Foreskin melanocyte (primary cell): ENCODE measurements at places on chromosomes 3 and 15.

DNA sequence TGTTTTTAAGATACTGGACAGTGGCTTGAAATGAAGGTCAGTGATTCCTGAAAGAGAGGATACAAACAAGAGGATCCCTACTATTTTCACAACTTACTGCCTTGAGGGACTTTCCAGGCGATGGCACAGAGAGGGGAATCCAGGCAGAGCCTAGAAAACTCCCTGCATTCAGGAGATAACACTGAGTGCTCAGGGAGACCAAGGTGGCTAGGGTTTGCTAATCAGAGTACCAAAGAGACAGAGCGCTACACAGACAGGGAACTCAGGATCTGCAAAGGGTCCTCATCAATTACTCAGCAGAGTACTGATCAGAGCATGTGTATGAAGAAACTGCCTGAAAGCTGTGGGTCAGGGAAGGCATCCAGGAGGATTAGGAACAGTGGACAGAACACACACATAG, 11.7 kb upstream of the MRPS22 start:
- no peak for DNase-seq

DNA sequence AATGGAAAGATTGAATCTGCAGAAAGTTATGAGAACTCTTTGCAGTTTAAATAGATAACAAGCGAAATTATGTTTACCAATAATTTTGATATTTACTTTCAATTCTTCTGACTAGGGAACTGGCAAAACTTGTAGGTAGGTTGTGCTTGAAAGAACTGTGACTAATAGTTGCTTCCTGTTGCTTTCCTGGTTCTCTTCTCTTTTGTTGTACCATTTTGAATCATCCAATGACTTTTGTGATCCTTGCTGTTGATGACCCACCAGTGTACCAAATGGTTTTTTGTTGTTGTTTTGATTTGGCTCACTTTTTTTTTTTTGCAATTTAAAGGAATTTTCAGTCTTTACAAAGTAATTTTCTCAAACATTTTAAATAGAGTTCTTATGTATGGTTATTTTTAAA, 64.9 kb upstream of the DCBLD2 start:
- DNase-seq, result no peak

DNA sequence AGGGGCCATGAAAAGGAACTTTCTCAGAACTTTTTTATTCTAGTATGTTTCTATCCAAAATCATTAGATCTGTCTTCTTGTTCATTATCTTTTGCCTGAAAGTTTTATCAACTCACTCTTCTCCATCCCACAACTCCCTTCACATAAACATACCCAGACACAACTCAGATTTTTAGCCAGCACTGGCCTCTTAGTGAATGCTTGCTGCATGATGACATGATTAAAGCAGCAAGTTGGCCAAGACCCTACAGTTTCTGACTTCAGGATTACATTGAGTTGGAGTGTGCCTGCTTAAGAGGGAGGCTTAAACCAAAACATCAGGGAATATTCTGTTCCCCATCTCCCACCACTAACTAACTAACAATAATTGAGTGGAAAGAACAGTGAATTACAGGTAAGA, 38.1 kb downstream of the PLSCR2 start:
- DNase-seq, result no peak

GRCh38 chr3:172965256-172965655, 175.8 kb downstream of the SPATA16 start:
- no peak for DNase-seq

DNA sequence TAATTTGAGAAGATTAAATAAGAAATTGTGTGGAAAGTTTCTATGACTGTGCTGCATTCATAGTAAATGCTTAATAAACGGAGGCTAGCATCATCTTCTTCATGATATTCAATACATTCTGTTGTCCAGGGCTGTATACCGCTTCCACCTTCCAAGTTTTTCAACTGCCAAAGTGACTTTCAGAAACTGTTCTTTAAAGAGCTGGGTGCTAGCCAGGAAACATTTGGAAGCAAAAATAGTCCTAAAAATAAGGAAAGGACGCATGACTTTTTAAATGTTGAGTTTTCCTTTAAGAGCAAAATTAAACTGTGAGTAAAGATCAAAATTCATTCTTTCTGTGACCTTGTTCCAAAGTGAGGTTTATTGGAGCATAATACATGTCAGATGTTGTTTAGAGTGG, 9.4 kb upstream of the ERC2 start:
- no peak for DNase-seq

- no peak for DNase-seq
These were observed 162.1 kb downstream of the TBC1D2B start for GRCh38 chr15:77915261-77915960.

GRCh38 chr3:10194328-10195071, 29.8 kb downstream of the IRAK2 start:
- DNase-seq, result no peak

GRCh38 chr3:144270100-144270499, 298.5 kb downstream of the DIPK2A start:
- DNase-seq, result no peak

GRCh38 chr3:197466586-197467399, 89.0 kb downstream of the BDH1 start:
- DNase-seq, result peak; percentile 60
